ENCODE measurements at places on chromosomes 1 and 21.

DNA sequence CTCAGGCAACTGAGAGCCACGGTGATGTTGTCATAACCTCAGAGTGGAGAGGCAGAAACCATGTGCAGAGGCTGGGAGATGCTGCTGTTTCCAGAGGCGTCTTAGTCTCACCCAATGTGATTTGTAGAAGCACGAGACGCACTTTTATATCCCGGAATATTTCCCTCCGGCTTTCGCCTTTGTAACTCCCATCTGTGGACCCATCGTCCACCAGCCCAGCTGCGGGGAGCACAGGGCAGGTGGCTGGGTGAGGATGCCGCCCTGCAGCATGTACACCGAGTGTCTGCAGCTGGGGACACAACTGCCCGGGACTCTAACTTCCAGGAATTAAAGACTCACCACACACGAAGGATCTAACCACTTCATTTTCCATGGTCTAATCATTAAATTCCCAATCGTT is 43.5 kb downstream of the UBASH3A start:
- DNase-seq, result no peak

GRCh38 chr1:3350506-3351261 is 103.8 kb upstream of the ARHGEF16 start:
- no peak for DNase-seq

DNA sequence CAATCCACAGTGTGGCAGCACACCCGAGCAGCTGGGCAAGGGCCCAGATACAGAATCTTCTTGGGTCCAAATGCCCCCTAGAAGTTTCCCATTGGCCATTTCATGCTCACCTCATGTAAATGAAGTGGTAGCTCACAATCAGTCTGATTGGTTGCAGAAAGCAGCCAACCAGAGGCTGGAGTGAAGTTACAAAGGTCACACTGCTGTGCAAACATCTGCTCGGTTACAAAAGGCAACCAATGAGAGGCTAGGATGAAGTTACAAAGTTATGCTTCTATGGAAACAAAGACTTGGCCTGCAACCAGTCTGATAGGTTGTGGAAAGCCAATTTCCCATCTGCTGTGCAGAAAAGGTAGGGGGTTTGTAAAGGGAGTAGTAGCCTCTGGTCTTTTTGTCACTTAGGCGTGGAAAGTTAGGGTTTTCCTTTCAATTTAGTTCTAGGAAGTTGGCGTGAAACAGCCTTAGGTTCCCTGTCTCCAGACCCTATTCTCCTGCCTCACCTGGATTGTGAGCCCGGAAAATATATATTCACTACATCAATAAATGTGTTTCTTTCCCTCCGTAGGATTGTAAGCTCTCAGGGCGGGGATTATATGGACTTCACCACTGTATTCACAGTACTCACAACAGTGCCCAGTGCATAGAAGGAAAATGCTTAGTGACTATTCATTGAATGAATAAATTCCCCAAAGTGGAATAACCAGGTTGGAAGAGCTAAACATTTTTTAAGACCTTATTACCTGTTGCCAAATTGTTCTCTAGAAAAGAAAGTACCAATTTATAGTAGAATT is 91.9 kb downstream of the URB2 start:
- no peak for DNase-seq

GRCh38 chr1:4931486-4931885 is 277.1 kb downstream of the AJAP1 start:
- DNase-seq, result no peak

- no peak for DNase-seq
Observed at GRCh38 chr1:36068866-36069265, 15.0 kb upstream of the TEKT2 start.

DNA sequence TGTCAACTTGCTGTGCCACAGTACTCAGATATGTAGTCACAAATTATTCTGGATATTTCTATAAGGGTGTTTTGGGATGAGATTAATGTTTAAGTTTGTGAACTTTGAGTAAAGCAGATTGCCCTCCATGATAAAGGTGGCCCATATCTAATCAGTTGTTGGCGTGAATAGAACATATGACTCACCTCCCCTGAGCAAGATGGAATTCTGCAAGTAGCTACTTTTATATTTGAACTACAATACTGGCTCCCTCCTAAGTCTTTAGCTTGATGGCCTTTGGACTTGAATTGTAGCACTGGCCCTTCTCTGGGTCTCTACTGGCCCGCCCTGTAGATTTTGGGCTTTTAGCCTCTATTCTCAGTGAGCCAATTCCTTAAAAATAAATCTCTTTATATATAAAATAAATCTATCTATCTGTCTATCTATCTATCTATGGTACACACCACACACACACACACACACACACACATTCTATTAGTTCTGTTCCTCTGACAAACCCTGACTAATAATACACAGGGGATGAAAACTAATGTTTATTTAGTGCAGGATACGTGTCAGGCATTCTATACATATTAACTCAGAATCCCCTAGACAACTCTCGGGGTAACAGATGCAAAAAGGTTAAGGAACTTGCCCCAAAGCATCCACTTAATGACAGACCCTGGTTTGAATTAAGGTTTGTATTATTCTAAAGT is 37.9 kb upstream of the PDC start:
- DNase-seq, result no peak

DNA sequence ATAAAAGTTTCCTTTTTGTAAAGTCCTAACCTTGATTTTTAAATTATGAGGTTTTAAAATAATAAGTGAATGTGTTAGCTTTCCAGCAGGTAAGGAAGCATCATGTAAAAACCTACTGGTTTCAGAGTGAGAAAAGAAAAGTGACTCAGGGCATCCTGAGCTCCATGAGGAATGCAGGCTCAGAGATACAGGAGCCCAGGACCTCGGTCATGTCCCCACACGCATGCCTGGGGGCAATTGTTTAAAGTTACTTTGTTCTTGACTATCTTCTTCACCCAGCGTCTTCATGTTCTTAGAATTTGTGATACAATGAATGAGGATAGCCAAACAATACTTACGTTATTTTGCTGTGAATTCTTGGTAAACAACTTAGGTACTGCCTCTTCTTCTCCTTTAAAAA is 117.4 kb upstream of the PLPPR5 start:
- DNase-seq, result no peak

DNA sequence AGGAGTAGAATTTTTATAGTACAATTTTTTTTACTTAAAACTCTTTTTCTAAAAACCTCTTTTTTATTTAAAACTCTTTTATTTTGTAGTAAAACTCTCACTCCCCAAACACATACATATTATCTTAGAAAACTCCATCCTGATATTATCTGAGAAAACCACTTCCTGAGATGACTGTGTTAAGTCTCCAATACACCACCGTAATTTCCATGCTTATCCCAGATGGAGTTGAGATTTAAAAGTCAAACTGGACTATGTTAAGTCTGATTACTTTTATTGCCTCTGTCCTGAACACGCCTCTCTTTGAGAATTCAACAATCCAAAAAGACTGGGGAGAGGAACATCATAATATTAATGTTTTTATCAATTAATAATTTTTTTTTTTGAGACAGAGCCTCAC is 3.7 kb downstream of the SEC16B start:
- no peak for DNase-seq

DNA sequence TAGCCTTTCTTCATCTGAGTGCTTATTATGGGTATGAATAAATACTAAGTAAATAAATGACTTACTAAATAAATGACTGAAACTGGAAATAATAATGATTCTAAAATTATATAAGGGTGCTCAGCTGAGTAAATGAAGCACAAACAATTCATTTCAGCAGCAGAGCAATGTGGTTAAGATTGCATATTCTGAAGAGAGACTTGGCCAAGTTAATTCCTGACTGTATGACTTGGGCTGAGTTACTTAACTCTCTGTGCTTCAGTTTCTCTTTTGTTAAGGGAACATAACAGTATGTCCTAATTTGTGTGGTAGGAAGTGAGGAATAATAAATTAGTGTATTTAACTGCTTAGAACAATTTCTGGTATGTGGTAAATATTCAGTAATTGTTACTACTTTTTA is 19.1 kb downstream of the AGL start:
- DNase-seq, result no peak

DNA sequence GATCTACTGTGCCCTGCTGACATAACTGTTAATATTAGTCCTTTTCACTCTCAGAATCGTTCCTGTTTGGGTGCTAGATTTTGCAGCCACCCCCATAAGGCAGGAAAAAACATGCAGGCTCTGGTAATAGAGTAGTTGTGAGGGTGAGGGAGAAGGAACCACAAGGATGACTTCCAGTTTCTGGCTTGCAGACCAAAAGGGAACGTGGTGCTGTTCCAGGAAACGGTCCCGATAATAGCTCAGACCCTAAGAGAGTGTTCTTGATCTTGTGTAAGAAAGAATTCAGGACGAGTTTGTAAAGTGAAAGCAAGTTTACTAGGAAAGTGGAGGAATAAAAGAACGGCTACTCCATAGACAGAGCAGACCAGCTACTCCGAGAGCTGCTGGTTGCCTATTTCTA is 50.7 kb upstream of the RHOU start:
- no peak for DNase-seq

GRCh38 chr1:111199881-111200801 is at the start of gene DENND2D:
DENND2D (minus strand) TSS chr1:111200646; CDS start chr1:111200459, 187 bp downstream.
- no peak for DNase-seq

- no peak for DNase-seq
Observed at GRCh38 chr1:210715072-210715471, 386.4 kb downstream of the HHAT start.

- no peak for DNase-seq
Observed at GRCh38 chr1:6517435-6517851, 26.0 kb upstream of the PLEKHG5 start.

DNA sequence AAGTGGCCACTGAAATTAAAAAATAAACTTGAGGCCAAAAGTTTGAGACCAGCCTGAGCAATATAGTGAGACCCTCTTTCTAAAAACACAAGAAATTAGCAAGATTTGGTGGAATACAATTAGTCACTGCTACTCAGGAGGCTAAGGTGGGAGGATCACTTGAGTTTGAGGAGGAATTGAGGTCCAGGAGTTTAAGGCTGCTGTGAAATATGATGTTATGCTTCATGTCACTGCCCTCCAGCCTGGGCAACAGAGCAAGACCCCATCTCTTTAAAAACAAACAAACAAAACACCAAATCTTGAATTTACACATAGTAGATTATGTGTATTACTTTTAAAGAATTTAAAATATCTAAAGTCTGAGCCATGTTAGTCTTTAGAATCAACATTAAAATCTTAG is 6.3 kb upstream of the FNBP1L start:
- no peak for DNase-seq

GRCh38 chr1:207013321-207014085 is 19.1 kb downstream of the C1orf116 start:
- no peak for DNase-seq

DNA sequence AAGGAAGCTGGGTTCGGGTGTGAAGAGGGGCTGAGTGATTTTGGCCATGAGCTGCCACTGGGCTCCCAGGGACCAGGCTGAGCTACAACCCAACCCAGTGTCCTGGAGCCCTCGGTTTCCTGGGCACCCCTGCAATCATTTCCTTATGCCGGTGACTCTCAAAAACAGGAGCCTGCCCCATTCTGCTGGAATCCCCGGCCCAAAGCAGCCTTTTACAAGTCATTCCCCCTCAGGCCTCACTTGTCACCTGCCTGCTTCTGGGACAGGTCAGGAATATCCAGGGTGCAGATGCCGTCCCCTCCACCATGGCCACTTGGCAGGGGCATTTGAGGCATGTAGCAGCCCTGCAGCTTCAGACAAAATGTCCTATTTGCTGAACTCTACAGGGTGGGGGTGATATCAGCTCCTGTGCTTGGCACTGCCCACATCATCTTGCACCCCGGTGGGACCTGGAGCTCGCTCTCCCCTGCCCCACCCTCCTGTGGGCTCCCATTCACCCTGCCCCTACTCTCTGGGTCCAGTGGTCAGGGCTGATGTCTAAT is 30.0 kb downstream of the CDK18 start:
- no peak for DNase-seq

DNA sequence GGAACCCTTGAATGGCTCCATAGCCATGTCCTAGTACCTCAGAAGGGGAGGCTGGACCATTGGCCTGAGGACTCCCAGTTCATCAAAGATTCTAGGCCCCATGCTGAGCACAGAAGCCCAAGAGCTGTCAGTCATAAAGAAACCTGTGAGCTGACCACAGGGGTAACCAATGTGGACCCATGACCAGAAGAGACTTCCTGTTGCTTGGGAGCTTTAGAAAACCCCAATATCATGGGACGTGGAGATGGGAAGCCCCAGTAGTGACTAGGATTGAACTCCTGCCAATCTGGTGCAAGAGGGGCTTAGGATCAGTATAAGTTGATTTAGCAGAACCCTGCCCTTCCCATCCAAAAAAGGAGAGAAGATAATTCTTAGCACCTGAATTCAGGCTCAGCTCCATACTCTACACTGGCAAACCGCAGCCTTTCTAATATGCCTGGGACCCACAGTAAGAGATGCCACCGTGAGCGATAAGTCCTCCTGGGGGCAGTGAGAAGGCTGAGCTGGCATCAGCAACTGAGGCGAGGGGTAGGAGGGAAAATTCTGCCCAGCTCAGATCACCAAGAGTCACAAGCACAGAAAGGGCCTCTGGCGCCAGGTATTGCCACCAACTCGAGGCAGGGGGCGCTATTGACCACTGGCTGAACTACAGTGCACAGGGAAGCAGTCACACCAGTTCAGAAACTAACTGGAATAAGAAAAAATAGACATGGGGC is 108.9 kb downstream of the CAPN8 start:
- no peak for DNase-seq

DNA sequence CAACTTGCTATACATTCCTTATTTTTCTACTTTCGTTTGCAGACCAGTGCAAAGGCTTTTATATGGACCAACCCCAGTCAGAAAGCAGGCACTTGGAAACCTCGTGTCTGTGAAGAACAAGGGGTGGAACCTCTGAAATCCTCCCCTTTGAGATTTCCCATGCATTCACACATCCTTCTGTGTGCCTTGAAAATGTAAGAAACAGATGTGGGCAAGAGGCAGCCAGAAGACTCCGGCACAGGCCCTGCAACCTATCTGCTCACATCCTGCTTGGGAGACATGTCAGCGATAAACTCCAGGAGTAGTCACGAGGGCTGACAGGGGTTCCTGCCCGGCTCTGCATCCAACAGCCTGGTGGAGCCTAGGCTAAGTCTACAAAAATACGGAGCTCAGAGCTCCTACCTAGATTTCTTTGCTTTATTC is 42.5 kb downstream of the ETS2 start:
- DNase-seq, result no peak

DNA sequence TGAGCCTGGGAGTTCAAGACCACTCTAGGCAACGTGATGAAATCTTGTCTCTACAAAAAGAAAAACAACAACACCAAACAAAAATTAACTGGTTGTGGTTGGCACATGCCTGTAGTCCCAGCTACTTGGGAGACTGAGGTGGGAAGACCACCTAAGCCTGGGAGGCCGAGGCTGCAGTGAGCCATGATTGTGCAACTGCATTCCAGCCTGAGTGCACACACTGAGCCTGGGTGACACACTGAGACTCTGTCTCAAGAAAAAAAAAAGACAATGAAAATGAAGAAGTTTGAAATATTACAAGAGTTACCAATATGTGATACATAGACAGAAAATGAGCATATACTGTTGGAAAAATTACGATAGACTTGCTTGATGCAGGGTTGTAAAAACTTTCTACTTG is 31.9 kb downstream of the PDC start:
- DNase-seq, result no peak
